Stimulated activated CD8-positive, alpha-beta memory T cell treated with anti-CD3 and anti-CD28 coated beads, Interleukin-15, amount 100 ng/mL, for 4 hours (primary cell): ENCODE measurements at places on chromosomes 7 and 10.

DNA sequence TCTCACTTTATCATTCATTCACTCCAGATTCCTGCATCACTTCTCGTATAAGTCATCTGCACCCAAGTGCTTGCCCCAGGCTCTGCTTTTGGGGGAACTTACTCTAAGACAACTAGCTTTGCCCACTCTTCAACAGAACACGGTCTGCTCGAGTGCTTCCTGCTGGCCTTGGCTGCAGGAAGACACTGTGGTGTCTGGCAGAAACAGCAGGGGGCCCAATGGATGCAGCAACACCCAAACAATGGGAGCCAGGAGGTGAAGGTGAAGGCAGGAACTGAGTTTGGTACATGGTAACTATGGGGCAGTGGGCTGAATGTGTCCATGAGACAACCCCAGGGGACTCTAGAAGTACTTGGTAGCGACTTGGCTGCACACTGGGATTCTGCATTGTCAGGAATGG, 344.0 kb downstream of the REEP3 start:
- DNase-seq = no peak

DNA sequence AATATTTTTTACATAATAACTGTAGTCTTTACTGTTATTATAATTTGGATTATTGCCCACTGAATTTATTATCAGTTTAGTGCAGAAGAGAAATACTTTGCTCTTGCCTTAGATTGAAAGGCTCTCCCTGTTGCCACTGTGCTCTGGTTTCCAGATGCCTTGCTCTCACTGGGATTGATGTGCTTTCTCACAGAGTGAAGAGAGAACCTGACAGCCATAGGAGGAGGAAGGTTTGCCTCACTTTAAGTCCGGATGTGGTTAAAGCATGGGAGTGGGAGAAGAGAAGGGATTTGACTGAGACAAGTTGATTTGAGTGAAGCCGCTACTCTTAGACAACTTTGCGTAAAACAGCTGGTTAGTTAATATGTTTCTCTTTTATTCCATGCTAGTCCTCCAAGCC, 68.2 kb upstream of the RPA3 start:
- DNase-seq = no peak

- DNase-seq = no peak
These were observed 1288.7 kb upstream of the SORCS1 start for GRCh38 chr10:108453166-108453565.

DNA sequence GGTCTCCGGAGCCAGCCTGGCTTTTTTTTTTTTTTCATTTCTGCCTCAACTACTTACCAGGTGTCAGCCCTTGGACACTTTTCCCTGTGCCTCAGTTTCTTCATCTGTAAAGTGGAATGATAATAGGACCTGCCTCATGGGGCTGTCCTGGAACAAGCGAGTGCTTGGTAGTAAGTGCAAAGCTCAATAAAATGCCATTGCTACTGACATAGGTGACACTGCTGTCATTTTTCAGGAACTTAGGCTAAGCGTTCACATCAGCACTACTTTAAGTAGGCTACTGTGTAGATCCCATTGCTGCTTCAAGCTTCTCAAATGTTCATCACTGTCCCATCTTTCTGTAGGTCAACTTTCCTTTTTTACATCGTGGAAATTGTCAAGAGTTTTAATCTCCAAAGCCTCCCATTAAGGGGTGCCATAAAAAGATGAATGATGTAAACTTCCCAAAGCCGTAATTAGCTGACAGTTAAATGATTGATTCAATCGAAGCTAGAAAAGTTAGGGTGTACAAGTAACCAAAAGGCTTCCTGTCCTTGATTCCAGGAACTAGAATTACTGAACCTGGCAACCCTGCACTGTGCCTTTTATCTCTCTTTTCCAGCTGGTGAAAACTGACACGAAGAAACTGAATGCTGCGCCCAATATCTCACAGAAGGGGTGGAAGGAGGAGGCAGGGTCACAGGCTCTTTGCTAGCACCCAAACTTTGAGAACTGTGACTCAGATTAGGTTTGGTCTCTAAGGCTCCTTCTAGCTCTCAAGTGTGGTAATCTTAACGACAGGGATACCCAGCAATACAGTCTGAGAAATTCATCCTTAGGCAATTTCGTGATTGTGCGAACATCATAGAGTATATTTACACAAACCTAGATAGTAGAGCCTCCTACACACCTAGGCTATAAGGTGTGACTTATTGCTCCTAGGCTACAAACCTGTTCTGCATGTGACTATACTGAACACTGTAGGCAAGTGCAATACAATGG, 861 bp upstream of the USP6NL start:
- DNase-seq = no peak

DNA sequence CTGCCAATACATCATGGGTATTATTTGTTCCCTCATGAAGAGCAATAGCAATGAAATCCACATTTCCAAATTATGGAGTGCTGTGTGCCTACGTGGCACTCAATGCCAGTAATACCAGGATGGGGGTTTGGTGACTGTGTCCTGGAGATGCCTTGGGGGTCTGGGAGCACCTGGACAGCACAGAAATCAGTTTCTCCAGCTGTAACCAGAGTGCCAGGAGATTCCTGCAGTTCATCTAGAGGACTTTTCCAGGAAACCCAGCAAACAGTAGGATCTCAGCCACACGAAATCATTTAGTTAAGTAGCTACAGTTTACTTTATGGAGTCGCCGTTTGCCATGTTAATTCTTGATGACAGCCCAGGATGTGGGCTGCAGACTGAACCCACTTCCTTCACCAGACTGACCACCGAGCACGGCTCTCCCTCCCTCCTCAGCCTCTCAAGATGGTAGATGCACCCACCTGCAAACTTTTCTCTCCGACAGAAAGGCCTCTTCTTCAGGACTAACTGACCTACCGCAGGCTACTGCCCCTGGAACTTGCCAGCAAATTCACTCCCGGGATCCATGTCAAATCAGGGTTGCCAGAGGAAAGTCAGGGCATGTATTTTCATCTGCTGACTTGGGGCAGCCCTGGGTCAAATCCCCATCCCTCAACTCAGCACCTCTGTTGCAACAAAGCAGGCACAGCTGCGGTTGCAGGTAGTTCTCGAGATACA, 30.3 kb downstream of the MKI67 start:
- no peak for DNase-seq

- no peak for DNase-seq
These were observed 291.8 kb downstream of the PRKG1 start for GRCh38 chr10:51366044-51366443.

- no peak for DNase-seq
These were observed 466.3 kb upstream of the POM121L12 start for GRCh38 chr7:52569151-52569550.

DNA sequence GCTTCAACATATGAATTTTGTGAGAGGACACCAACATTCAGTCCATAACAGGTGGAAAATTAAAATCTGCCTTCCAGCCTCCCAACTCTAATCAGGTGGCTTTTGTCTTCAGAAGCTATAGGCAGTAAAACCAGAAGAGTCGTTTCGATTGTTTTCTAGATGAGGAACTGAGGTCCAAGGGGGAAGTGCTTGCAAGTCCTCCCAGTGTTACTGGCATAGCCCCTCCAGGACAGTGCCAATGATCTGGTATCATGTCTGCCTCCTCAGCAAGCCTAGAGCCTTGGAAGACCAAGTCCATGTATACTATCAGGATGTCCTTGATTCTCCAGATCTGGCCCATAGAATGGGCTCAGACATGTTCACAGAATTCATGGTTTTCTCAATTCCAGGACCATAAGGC, 16.9 kb downstream of the CYP26A1 start:
- no peak for DNase-seq
